Stimulated activated CD4-positive, alpha-beta T cell treated with anti-CD3 and anti-CD28 coated beads, Interleukin-2, amount 100 ng/mL, for 24 hours (primary cell): ENCODE measurements at places on chromosomes 2 and 18.

DNA sequence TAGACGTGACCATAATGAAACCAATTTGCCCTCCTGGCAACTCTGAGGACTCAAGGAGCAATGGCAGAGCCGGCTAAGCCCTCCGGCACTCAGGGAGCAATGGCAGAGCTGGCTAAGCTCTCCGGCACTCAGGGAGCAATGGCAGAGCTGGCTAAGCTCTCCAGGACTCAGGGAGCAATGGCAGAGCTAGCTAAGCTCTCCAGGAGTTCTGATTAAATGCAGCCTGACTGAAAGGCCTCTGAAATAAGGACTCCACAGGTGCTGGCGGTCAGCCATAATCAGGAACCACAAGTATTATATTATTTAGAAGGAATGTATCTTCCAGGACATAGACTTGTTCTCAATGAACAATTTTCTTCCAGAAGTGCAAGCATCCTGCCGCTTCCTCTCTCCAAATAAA, 65.2 kb downstream of the C2orf76 start:
- DNase-seq = no peak

- DNase-seq = no peak
Measured at GRCh38 chr2:233976690-233977294, 59.6 kb downstream of the TRPM8 start.

GRCh38 chr2:12861344-12861930, 144.7 kb downstream of the TRIB2 start:
- no peak for DNase-seq

DNA sequence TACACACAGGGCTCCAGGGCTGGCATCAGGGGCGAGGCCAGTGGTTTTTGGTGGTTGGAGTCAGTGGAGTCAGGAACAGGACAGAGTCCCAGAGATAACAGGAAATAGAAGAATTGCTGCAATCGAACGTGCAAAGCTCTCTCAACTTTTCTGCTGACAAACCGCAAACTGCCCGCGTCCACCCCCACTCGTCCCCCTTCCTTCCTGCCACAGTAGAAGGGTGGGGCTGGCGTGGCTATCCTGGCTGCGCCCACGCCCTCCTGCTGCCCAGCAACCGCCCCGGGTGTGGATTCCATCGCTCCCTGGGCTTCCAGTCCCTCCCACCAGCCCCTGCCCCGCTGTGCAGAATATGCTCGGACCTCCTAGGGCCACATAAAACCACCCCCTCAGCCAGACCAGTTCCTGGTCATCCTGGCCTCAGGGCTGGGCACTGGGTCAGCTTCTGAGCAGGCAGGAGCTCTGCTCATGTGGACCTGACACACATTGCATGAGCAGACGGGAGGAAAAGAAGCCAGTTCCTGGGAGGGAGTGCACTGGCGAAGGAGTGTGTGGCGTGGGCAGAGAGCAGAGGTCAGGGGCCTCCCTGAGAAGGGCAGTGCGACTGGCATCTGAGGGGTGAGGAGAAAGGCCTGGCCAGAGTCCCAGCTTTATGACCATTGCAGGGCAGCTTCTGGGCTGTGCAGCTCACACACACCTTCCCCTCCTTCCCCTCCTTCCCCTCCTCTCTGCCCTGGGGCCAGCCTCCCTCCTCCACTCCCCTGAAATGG, 85.4 kb upstream of the ATG16L1 start:
- peak; percentile 23 for DNase-seq

DNA sequence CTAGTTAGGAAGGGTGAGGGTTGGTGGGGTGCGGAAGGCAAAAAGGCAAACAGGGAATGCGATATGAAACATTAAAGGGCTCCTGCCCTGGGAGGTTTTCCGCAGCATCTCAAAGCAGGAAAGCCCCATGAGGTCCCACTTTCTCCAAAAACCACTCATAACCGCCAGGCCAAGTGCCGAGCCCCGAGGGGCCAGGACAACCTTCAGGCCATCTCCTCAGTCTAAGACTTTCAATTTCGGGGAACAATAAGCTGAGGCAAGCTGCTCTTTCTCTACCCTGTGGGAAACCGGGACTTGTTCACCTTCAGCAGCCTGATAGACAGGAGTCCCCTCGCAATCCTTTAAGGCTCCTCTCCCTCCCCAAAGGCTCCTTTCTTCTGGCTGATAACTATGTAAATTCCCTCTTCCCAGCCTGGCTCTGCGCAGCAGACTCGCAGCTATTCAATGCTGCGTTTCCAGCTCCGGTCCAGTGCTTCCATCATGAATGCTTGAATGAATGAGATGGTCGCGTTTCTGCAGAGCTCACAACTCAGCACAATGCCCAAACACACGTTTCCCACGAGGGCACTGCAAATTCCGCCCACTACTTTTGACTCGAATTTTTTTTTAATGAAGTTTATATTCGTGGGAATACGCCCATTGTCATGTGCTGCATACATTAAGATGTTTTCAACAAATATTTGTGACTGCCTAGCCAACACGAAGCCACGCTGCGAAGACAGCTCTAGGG, 1.4 kb downstream of the LAMA1 start:
- no peak for DNase-seq

DNA sequence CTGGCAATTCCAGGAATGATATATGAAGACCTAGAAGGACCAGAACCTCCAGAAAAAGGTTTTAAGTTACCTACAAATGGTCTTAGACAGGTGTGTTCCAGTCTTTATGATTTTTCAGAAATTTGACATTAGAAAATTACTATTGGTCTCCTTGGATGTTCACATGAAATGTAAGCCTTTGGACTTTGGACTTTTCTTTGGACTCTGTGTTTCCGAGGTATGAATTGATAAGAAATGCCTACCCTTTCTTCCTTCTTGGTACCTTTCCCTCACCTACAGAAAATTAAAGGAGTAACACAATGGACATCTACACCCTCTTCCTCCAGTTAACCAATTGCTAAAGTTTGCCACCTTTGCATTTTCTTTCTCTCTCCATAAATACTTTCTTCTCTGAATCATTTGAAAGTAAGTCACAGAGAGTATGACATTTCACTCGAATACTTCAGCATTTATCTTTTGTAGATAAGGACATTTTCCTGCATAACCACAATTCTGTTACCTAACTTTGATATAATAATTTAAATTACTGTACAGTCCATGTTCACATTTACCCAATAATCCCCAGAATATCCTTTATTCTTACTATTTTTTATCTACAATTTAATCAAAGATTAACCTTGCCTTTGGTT, 26.2 kb downstream of the CEP192 start:
- DNase-seq = no peak

- DNase-seq = no peak
Measured at GRCh38 chr18:26407736-26408601, 140.4 kb downstream of the KCTD1 start.

DNA sequence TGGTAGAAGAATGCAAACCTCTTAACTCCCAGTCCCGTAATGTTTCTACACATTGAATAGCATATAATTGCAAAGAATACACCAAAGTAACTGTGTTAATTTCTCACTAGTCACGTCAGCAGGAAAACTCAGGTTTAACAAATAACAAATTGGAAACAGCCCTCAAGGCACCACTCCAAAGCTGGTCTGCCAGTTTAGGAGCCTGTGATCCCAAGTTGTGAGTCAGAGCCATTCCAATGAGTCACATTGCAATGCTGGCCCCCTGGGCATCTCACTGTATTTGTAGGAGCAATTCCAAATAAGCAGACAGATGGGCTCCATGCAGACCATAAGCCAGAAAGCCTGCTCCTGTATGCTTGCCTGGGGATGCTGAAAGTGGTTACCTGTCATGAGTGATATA, 143.2 kb upstream of the SETBP1 start:
- DNase-seq = no peak

DNA sequence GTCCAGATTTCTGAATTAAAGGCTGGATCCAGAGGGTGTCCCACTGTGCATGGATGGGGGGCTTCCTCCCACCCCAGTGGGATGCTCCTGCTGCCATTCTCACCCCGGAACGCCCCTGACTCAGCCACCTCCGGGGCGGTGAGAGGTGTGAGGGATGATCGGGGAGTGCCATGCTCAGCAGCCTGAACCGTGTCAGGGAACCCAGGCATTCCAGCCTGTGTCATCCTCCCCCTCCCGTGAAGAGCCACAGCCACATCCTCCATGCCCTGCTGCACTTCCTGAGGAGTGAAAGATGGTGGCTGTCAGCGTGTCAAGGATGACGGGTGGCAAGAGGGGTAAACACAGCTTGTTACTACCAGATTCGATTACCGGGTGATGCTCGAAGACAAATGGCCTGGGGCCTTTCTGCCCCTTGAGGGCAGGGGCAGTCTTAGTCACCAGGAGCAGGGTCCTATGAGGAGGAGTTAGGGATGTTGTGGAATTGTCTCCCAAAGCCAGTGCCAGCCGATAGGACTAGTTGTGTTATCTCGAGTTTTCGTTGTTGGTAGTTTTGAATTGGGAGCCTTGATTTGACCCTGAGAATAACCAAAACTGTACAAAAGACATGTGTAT, 80.8 kb downstream of the TCF7L1 start:
- DNase-seq = no peak

- DNase-seq = no peak
Measured at GRCh38 chr18:6504605-6505497, 90.1 kb upstream of the L3MBTL4 start.

DNA sequence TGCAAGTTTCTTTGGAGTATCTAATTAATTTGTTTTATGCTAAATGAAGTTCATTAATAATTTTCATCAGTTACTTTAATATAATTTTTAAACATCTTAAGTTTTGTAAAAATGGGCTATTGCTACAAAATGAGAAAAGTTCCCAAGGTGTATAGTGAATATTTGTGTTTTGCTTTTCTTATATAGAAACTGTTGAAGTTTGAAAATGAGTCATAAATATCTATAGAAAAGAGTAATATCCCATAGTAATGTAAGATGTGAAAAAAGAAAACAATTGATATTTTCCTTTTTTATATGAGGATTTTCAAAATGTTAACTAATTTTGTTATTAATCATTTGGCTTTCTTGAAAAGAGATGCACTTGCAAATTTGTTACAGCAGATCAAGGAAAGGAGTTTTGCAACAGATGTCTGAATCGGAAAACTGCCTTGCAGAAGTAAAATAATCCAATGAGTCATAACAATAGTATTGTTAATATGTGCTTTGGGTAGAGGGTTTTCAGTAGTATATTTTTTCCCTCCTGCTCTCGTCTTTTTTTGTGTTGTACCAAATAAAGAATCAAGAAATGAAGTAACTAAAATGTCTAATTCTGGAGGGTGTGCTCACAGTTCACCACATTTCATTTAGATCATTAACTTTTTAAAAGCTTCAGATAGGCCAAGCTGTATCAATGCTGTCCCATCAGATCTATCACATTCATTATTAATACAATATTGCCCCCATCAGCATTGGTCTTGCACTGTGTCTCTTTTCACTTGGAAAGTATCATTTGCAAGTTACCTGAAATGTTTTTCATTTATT, 15.5 kb downstream of the DUSP19 start:
- DNase-seq = no peak

- no peak for DNase-seq
Measured at GRCh38 chr2:41791523-41791922, 256.3 kb upstream of the PKDCC start.

DNA sequence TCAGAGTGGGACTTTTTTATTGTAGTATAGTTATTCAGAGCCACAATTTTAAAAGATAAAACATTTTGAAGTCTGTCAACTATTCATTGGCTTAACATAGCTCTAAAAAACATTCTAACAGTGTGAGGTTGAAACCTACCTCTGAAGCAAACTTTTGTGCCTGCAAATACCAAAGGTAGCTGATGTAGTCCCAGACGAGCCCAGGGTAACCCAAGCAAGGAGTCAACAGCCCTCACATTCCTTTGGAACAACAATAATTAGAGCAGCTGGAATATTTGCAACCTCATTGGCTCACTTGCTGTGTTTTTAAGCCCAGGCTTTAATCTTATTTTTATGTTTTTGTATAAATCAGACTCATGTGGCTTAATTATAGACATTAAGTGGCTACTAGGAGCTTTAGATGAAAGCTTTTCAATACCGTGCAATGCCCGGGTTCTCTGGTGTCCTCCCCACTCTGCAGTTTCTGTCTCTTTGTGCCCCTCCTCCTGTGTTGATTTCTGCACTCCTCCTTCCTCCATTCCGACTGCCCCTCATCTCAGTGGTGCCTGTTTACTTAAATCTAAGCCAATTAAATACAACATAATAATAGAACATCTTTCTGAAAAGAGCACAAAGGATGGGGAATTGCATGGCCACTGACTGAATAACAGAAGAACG, 157.9 kb upstream of the UNC80 start:
- no peak for DNase-seq

GRCh38 chr2:49237867-49238603, 83.7 kb upstream of the FSHR start:
- no peak for DNase-seq

DNA sequence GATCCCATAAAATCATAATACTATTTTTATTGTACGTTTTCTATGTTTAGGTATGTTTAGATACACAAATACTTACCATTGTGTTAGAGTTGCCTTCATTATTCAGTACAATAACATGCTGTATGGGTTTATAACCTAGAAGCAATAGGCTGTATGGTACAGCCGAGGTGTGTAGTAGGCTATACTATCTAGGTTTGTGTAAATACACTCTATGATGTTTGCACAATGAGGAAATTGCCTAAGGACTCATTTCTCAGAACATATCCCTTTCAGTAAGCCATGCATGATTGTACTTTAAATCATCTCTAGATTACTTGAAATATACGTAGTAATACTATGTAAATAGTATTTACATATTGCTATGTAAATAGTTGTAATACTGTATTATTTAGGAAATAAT, 156.7 kb downstream of the CDCA7 start:
- DNase-seq = no peak

DNA sequence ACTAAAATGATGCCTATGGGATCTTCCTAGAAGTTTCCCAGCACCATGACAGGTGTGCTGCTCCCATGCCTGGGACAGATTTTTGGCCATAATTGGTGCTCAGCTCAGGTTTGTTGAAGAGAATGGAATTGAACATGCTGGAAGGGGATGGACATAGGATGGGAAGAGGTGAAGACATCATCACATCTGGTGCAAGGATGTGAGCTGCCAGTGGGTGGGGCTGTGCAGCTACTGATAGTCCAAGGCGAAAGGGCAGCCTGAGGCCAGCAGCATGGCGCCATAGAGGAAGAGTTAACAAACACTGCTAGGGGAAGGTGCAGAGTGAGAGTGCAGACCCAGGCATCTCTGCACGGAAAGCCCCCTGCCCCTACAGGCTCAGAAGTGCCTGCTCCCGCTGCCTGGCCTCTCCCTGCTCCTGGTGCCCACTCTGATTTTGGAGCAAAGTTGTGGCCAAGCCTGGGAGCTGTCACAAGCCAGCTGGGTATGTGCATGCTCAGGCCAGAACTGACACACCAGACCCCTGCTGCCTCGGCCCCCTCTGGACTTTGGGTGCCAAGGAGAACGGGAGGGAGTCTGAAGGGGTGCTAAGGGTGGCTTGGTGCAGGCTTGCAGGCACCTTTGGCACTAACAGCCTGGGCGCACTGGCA, 178.6 kb downstream of the ZBTB7C start:
- no peak for DNase-seq
